ENCODE measurements at places on chromosomes 7 and 10.

DNA sequence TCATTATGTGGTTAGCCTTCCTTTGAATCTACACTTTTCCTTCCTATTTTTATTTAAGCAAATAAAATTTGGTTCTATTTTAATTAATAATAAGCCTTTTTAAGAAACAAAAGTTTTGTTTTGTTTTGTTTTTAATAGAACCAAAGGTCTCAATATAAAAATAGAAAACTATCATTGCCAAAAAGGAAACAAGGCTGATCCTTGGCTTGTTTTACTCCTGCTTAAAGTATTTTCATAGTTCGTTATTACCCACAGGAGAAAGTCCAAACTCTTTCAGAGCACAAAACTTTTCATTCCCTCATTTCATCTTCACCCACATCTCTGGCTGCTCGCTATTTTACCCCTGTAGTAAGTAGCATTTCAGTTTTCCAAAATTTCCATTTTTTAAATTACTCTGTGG is 374.8 kb downstream of the SEMA3D start:
- no peak for DNase-seq

DNA sequence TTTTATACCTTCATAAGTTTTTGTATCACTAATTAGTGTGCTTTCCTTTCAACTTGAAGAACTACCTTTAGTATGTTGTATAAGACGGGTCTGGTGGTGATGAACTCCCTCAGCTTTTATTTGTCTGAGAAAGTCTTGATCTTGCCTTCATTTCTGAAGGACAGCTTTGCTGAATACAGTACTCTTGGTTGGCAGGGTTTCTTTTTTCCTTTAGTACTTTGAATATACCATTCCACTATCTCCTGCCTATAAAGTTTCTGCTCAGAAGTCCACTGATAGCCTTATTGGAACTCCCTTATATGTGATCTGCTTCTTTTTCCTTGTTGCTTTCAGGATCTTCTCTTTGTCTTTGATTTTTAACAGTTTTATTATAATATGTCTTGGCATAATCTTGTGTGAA is 230.9 kb downstream of the HPSE2 start:
- DNase-seq = no peak

- no peak for DNase-seq
Observed at GRCh38 chr7:137992550-137993394, 9.1 kb downstream of the CREB3L2 start.

- no peak for DNase-seq
Observed at GRCh38 chr7:134784251-134785049, 5.0 kb downstream of the CALD1 start.

DNA sequence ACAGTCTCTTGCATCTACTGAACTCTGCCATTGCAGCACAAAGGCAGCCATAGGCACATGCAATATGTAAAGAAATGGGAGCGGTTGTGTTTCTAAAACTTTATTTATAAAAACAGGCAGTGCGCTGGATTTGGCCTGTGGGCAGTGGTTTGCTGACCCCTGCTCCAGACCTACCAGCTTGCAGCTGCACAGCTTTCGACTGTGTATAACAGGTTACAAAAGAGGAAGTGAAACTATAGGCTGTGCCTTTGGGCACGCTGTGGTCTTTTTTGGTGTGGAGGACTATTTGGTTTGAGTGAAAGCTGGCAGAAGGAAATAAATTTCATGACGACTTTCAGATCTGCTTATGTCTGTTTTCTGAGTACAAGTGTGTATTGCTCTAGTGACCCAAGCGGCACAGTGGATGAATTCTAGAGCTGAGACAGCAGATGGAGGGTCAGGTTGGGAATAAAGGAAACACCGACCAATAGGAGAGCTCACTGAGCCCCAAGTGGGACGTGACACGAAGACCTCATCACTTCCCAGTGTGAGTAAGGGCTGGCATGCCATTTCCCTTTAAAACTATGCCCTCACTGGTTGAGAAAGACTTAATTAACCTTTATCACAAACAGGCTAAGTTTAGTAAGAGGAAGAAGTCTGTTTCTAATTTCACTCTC is 152.7 kb downstream of the ANK3 start:
- peak; percentile 89 for DNase-seq

DNA sequence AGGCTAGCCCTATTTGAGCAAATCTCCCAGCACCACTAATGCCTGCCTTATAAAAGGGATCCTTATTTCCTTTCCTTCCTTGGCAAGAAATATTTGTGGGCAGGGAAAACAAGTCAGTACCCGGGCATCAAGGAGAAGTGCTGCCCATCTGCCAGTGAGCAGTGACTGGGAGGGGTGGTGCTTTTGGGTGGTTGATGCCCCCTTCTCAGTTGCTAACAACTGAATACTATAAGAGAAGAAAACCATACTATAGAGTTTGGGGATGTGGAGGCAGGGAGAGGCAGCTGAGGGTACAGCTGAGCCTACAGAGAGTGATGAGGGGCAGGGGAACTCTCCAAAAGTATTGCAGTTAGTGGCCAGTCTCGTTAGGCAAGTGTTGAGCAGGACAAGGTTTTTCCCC is 39.3 kb downstream of the OGDH start:
- DNase-seq = no peak

- DNase-seq = no peak
Observed at GRCh38 chr10:47261121-47261520, 38.9 kb upstream of the GDF10 start.

DNA sequence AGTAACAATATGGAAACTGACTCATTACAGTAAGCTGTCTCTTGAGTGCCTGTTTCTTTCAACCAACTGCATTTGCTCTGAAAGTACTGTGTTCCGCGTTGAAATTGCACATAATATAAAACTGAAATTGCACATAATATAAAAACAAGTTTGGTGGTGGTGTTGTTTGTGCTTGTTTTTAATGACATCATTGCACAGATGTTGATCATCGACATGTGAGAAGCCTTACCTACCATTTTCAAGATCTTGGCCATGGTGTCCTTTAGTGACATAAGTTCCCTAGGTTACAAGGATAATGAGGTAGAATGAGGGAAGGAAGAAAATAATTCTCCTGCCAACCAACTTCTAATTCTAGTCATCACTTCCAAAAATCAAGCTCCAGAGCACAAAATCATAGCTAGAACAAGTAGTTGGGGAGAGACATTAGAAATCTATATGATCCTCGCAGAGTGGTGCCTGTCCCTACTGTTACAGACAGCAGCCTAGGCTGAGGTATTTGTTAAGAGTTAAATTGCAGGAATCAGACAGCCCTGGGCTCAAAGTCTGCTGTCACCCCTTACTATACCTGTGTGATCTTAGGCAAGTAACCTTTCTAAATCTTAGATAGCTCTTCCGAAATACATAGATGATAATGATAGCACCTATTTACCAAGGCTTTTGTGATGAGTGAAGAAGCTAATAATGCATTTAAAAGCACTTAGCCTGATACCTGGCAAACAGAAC is 29.3 kb downstream of the DOCK4 start:
- no peak for DNase-seq

DNA sequence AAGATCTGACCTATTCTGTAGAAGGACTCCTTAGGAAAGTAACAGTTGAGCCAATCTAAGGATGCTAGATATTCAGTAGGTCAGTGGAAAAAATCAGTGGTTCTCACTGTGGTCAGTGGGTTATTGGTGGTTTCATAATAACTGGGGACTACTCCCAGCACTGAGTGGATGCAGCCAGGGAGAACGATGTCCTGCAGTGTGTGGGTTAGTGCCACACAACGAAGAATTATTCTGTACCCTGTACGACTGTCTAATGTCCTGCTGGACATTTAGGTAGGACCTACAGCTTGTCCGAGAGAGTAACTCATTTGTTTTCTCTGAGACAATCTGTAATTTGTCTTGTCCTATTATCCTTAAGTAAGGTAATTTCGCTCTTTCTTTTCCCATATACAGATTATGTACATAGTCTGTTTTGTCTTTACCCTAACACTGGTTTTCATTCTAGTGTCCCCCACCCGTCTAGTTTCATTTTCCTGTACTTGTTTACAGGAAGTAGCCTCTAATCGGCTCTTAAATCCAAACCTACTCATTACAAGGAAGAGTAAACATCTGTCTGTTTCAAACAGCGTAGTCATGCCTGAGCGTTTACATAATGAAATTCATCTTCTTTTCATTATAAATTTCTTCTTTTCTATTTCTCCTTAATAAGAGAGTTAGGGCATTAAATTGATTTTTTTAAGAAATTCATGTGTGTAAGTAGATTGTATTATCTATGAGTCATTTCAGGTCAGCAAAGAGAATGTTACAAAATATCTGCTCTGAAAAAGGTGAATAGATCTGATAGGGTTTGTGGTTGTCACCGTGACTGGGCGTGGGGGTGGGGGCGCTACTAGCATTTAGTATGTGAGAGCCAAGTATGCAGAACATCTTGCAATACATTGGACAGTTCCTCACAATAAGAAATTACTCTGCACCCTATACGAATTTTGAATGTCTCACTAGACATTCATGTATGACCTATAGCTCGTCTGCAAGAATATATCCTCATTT is 8.3 kb upstream of the ZC3HAV1L start:
- peak; percentile 50 for DNase-seq

GRCh38 chr7:91915401-91916050 is 25.1 kb upstream of the AKAP9 start:
- DNase-seq = no peak

DNA sequence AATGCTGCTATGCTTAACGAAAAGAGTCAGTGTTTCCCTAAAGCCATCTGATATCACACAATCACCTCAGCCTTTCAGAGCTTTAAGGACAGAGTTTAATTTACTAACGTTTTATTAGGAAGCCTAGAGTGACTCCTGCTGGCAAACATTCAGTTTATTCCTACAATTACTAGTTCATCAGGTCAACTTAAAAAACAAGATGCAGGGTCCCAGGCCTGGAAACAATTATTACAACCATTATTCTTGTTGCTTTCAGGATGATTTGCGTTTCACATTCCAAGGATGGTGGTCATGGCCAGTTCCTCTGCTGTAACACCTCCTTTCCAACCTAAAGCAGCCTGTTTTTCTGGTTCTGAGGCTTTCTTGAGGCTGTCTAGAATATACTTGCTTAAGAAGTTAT is 1.5 kb upstream of the FAM53B start:
- DNase-seq = peak; percentile 84

DNA sequence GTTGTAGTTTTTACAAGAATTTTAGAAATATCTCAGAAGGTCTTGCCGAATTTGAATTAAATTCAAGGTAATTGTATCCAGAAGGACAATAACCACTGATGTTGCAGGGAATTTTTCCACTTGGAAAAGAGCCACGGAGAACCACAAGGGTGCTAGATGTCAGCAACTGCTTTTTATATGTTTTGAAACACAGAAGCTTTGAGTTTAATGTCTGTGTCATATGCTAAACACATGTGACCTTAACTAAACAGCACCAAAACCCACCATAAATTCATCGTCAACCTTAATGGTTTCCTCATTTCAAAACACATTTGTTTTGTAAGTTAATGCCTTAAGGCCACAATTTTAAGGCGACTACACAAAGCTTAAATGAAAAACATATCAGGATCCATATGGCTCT is 106.9 kb downstream of the COL28A1 start:
- no peak for DNase-seq

- DNase-seq = peak; percentile 46
Observed at GRCh38 chr7:968205-969105, 6.9 kb downstream of the COX19 start.

DNA sequence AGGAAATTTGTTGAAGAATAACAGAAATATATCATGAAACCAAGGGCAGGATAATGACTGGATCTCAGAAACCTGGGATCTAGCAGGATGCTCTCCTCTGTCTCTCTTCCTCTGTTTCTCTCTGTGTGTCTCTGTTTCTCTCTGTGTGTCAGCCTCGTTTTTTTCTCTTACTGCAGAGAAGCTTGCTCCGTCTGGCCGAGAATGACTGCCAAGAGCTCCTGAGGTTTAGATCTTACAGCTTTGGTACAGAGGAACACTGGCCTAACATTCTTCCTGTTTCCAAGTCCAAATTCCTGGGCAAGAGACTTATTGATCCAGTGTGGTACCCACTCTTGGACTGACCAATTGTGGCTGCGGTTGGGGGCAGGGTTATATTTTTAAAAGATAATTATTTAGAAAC is 564.0 kb downstream of the XPNPEP1 start:
- DNase-seq = no peak

DNA sequence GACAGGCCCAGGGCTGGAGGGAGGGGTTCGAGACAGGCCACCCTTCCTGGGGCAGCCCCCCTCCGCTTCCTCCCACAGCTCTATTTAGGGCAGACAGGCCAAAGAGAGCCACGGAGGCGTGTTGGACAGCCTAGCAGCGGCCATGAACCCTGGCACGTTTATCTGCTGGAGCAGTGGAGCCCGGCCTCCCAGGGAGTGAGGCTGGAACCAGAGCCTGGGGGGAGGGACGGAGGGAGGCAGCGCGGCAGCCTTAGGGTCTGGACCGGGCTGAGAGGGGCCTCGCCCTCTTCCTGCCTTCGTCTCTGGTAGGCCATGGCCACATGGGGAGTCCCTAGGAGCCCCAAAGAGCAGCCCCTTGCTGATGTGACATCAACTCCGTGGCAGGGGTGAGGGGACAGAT is 17.1 kb downstream of the UNCX start:
- DNase-seq = no peak

GRCh38 chr7:55573234-55573900 is 1.1 kb upstream of the VOPP1 start:
- no peak for DNase-seq

Measured in suppressor macrophage treated with lipopolysaccharide for 1 hour (primary cell).